Stimulated activated CD4-positive, alpha-beta T cell treated with anti-CD3 and anti-CD28 coated beads, TNF-alpha, amount 100 ng/mL, for 4 hours (primary cell): ENCODE measurements at places on chromosomes 1 and 21.

- no peak for DNase-seq
These were observed 112.5 kb downstream of the MATN1 start for GRCh38 chr1:30610917-30611316.

- no peak for DNase-seq
These were observed 27.0 kb downstream of the DNASE2B start for GRCh38 chr1:84425150-84425896.

DNA sequence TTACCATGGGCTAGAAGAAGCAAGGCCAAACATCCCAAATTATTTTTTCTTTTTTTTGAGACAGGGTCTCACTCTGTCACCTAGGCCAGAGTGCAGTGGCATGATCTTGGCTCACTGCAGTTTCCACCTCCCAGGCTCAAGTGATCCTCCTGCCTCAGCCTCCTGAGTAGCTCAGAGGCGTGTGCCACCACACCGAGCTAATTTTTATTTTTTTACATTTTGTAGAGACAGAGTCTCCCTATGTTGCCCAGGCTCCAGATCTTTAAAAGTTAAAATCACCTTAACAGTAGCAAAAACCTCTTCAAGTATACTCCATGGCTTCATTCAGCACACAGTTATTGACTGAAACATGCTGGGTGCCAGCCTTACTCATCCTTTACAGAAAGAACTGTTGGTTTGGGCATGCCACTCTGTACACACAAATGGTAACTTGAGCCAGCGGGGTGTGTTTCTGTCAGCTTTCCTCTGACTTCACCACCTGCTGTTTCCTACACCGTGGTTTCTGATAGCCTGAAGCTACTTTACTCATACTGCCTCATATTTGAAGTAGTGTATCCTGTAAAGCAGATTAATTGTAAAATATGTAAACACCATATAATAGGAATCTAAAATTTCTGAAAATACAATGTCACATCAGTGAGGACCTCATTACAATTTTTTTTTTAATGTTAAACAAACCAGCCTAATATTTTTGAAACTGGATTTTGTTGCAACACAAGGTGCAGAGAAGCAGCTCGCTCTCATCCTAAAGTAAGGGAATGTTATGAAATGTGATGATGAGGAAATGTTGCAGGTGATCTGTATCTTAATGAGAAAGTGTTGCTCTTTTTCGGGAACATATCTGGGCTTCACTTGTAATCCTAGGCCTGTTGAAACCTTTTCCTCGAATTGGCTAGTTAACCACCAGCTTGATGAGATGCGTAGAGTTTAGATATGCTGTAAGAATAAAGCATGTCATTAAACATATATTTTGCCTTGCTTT is 113.9 kb downstream of the ATP5PO start:
- no peak for DNase-seq

GRCh38 chr1:40789661-40790430 is 6.3 kb downstream of the KCNQ4 start:
- no peak for DNase-seq

DNA sequence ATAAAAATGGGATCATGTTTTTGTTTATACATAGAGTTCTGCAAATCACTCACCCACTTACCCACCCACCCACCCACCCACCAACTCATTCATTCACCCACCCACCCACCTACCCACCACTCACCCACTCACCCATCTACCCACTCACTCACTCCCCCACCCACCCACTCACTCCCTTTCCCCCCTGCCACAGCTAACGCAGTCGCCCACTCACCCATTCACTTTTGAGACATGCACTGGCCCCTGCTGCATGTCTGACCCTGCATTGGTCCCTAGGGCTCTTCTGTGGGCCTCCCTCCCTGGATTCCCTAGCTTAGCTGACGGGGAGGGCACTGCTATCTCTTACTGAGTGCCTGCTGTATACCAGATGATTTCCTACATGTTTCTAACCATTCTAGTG is 100.4 kb upstream of the CSF3R start:
- DNase-seq, result no peak
